ENCODE measurements at places on chromosomes 6 and 20.

DNA sequence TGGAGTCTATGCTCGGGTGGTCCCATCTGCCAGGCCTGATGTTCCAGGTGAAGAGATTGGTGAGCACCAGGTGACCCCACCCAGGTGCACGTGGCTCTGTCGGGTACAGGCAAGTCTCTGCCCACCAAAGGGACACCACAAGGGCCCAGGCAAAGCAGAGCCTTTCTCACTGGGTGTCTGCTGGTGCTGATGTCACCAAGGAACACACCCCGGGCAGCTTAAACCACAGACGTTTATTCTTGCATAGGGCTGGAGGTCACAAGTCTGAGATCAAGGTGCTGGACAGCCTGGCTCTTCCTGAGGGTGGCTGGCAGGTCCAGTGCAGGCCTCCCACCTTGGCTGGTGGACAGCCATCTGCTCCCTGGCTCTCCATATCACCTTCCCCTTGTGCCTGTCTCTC is 100.7 kb upstream of the CD93 start:
- DNase-seq: no peak

DNA sequence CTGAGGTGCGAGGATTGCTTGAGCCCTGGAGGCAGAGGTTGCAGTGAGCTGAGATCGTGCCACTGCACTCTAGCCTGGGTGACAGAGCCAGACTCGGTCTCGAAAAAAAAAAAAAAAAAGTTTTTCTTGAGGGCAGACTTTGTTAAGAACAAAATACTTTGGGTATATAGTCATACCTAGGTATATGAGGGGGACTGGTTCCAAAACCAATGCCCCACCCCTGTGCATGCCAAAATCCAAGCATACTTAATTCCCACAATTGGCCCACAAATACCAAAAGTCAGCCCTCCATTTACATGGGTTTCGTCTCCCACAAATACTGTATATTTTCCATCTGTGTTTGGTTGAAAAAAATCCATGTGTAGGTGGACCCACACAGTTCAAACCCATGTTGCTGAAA is 119.9 kb downstream of the INSM1 start:
- no peak for DNase-seq

DNA sequence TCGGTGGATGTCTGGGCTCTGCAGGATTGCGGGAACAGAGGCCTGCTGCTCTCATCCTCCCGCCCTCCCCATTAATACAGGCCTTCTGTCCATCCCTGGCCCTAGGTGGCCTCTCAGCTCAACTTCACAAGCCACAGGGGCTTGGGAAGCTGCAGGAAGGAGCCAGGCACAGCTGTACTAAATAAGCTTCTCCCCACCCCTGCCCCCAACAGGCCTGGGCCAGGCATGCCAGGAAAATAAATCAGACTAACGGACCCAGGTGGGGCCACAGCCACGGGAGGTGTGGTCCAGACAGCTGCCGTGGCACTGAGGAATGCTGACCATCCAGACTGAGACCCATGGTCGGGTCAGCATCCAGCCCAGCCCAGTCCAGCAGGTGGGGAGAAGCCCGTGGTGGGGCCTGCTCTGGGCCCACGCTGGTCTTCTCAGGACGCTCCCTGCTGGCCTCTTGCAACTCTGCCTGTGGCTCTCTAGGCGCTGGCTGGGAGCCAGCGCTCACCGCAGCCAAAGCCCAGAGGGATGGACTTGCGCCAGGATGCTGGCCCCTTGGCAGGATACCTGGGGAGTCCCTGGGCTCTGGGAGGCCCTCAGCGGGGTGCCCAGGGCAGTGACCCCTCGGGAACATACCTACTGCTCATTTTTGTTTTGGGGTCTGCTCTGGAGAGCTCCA is 8.6 kb upstream of the YTHDF1 start:
- DNase-seq: no peak

GRCh38 chr6:43075670-43076463 is at the start of gene PTK7:
PTK7 (plus strand) TSS chr6:43076314; CDS start chr6:43076489, 175 bp downstream.
- DNase-seq: peak; percentile 25

- no peak for DNase-seq
These were observed 72.8 kb upstream of the BLCAP start for GRCh38 chr20:37600486-37600885.

- no peak for DNase-seq
These were observed 24.2 kb downstream of the POFUT1 start for GRCh38 chr20:32231847-32232246.

GRCh38 chr6:106425382-106425781 is 64.9 kb downstream of the CRYBG1 start:
- DNase-seq: no peak

GRCh38 chr6:25706314-25707014 is 48.1 kb upstream of the SLC17A4 start:
- DNase-seq: no peak

DNA sequence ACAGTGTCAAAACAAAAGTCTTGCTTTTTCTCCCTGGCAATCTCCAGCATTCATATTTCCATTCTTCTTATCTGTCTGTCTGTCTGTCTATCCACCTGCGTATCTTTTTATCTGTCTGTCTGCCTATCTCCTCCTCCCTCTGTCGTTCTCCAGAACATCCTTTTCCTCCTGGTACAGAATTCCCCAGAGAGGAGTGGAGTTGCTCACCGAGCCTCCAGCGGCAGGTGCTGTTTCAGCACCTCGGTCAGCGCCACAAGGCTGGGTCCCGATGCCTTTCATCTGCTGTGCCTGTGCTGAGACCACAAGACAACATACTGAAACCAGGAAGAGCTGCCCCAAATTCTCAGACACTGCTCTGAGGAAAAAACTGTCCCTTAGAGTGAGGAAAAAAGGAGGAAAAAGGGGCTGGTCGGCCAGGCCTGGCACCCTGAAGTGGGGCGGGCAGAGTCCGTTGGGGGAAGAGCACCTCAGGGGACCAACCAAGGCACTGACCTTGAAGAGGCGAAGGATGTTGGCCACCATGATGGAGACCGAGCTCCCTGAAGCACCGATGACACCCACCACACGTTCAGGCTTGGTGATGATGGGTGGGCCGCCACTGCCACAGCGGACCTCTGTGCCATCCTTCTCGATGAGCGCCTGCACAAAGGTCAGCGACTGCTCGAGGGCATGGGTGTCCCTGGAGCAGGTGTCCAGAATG is 13.3 kb downstream of the GRM4 start:
- DNase-seq: no peak

GRCh38 chr6:10837622-10837994 is 731 bp downstream of the MAK start:
- DNase-seq: no peak

DNA sequence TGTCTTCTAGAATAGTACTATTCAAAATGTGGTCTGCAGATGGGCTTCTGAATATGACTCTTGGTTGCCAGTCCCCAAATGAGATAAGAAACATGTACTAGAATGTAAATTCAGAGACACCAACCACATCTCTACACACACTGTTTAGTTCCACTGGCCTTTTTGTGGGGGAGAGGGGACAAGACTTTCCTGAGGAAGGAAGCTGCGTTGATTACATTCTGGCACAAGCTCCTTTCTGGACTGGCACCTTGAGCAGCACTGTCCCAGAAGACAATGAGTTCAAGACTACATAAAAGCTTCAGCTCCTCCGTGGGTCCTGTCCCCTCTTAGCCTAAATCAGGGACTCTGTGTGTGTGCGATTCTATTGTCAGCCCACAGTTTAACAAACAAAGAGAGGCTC is 6.9 kb upstream of the IYD start:
- no peak for DNase-seq

DNA sequence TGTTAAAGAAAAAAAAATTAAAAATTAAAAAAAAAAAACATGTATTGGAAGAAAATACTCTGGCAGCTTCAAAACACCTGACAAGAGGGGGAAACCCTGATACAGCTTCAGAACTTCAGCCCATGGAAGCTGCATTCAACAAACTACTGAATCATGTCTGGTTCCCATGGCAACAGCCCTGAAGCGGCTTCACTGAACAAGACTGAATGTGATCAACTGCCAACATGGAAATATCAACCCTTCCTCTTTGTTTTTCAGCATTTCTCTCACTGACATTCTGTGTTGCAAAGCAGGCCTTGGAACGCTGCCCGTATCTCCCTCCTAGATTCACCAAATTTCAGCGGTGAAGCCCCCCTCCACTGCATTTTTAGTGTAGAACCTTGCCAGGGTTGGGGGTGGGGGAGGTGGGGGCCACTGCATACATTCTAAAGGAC is 91.3 kb upstream of the SHLD1 start:
- peak; percentile 32 for DNase-seq

- no peak for DNase-seq
These were observed 200.6 kb downstream of the GMPR start for GRCh38 chr6:16438718-16439591.

GRCh38 chr20:973785-974194 is 28.3 kb downstream of the RSPO4 start:
- no peak for DNase-seq

- DNase-seq: no peak
These were observed 84.4 kb downstream of the SERAC1 start for GRCh38 chr6:158083455-158084325.

DNA sequence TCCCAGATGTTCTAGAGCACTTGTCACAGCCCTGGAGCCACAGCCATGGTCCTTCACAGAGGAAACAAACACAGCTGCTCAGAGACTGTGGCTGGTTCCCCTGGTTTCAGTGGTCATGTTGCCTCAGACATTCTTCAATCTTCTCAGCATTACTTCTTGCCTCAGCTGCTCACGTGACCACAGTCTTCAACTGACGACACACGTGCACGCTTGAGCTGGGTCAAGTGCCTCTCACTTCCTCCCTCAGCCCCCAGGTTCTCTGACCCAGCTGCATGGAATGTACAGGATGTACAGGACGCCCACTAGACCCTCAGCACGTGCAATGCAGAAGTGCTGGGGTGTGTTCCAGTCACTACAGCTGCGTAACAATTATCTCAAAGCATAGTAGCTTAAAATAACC is 159.8 kb upstream of the GGTLC1 start:
- no peak for DNase-seq
